ENCODE measurements at places on chromosomes 6 and 20. TPM values are rescaled to one million over a fixed set of nuclear protein-coding genes. Genes with fewer than 3 reads are reported as not detected.
A peak's percentile ranks its signal among the peaks of the same experiment; 100 is the strongest.

GRCh38 chr6:30061858-30062458 is 893 bp downstream of the POLR1H start:
- H3K4me1 ChIP-seq: peaks cover 21% of the 10 kb centered on the region
- peak overlapping the region; percentile 90 for H3K4me3 ChIP-seq
- peaks cover 8% of the 10 kb centered on the region for H3K36me3 ChIP-seq
- H3K27ac ChIP-seq: peak overlapping the region; percentile 85
- DNase-seq: no peak
- H3K27me3 ChIP-seq: no peaks in the 10 kb centered on the region

DNA sequence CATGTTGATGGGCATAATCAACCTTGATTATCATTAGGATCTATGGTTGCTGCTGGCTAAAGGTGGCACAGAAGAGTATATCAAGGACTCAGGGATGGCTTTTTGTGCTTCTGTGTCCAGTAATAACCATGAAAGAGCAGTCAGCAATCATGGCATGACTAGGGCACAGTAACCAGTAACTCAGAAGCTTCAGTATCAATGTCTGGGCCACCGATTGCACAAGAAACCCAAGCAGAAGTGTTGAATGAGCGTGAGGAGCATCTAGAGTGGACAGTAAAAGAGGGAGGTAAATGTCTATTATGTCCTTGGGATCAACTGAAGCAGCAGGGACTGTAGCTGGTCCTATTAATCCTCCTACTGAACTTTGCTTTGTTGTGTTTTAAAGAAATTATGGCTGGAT is 81.5 kb upstream of the F13A1 start:
- no peaks in the 10 kb centered on the region for H3K4me1 ChIP-seq
- no peaks in the 10 kb centered on the region for H3K36me3 ChIP-seq
- H3K27ac ChIP-seq: no peak overlapping the region
- H3K27me3 ChIP-seq: no peaks in the 10 kb centered on the region
- DNase-seq: no peak

The TNFRSF6B gene
- total RNA-seq: not detected

GRCh38 chr6:7445101-7445500 is 55.5 kb downstream of the RIOK1 start:
- DNase-seq: no peak
- H3K4me3 ChIP-seq: no peak overlapping the region
- no peaks in the 10 kb centered on the region for H3K36me3 ChIP-seq
- H3K4me1 ChIP-seq: no peaks in the 10 kb centered on the region
- H3K27me3 ChIP-seq: no peaks in the 10 kb centered on the region
- H3K27ac ChIP-seq: no peak overlapping the region

The TRAPPC3L gene
- not detected for total RNA-seq

- H3K4me1 ChIP-seq: peaks cover 32% of the 10 kb centered on the region
- no peaks in the 10 kb centered on the region for H3K36me3 ChIP-seq
- peak; percentile 48 for DNase-seq
- no peaks in the 10 kb centered on the region for H3K27me3 ChIP-seq
These were observed 72.8 kb downstream of the MDGA1 start for GRCh38 chr6:37624606-37625574.

The KHDC1L gene
- not detected for total RNA-seq
